PC-3 (cell line): ENCODE measurements at places on chromosomes 12 and 14. TPM values are rescaled to one million over a fixed set of nuclear protein-coding genes. Genes with fewer than 3 reads are reported as not detected.

KRT86 gene
- total RNA-seq: 0.98 and 1.2 TPM in 2 replicates

SLC25A29 gene
- 52.8 and 53.9 TPM in 2 replicates for total RNA-seq

WNT1 gene
- total RNA-seq: not detected in 2 replicates

FITM1 gene
- 0.55 TPM in 1 of 2 replicates, not detected in the other for total RNA-seq

LRR1 gene
- 46.9 and 53.0 TPM in 2 replicates for total RNA-seq
